CD4-positive, alpha-beta T cell treated with Interleukin-6 for 4 hours (primary cell): ENCODE measurements at places on chromosomes 2 and 18.
A peak's percentile ranks its signal among the peaks of the same experiment; 100 is the strongest.

- DNase-seq = no peak
Observed at GRCh38 chr18:76553715-76554546, 58.9 kb upstream of the ZNF516 start.

DNA sequence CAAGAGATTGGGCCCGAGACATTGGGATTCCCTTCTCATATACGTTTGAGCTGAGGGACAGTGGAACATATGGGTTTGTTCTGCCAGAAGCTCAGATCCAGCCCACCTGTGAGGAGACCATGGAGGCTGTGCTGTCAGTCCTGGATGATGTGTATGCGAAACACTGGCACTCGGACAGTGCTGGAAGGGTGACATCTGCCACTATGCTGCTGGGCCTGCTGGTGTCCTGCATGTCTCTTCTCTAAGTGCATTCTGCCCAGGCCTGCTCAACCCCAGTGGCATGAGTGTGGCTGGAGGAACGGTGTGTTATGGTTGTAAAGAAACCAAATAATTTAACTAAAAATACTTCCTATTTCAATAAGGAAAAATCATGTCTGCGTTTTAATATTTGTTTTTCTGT, 29.9 kb downstream of the CPO start:
- DNase-seq = no peak

DNA sequence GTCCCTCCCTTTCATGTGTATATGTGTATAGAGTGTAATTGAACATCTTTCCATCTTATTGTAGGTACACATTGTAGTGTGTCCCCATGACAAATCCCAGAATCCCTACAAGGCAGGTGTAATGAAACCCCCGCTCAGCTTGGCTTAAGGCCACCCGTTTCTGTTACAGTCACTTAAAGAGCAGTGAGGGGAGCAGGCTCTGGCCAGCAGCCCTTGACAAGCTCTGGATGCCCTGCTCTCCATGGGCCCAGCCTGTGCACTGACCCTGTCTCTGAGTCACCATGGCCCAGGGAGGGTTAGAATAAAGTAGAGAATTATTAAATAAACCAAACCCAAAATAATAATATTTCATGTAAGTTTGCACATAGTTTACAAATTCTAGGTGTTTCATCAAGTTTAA, 17.2 kb upstream of the MAL start:
- DNase-seq = no peak

GRCh38 chr18:2970772-2971659, 41.9 kb downstream of the LPIN2 start:
- peak; percentile 57 for DNase-seq

- DNase-seq = no peak
Observed at GRCh38 chr2:171260471-171261424, 100.1 kb upstream of the TLK1 start.

DNA sequence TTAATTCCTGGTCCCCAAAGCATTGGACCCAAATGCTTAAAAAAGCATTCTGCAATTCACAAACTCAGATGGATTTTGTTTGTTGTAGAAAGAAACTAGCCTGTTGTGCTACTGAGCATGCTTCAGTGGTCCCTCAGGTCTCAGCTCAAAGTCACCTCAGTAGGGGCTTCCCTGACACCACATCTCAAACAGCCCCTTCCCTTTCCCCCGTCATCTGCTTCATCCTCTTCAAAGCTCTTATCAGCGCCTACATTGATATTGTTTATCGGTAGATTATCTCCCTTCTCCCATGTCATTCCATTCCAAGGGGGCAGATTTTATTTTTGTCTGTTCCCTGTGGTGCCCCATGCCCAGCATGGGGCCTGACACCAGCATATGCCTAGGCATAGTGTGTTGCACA, 172.9 kb downstream of the CELF4 start:
- no peak for DNase-seq

GRCh38 chr2:33984131-33984530, 385.0 kb upstream of the FAM98A start:
- no peak for DNase-seq

GRCh38 chr2:238286551-238286950, 1.9 kb downstream of the PER2 start:
- no peak for DNase-seq

DNA sequence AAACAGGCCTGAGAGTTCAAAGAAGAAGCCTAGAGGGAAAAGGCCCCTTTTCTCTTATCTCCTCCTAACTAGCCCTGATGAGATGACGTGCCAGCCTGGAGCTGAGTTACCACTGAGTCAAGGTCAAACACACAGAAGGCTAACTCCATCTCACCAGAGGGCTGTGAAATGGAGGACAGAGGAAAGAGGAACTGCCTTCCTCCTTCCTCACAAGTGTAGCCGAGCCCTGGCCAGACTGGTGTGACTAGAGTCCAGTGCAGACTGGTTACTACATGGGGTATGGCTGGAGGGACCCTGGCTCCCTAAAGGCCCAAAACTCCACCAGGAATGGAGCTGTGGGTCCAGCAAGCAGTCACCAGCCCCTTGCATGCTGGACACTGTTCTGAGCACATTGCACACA, 35.7 kb upstream of the GYPC start:
- DNase-seq = no peak

DNA sequence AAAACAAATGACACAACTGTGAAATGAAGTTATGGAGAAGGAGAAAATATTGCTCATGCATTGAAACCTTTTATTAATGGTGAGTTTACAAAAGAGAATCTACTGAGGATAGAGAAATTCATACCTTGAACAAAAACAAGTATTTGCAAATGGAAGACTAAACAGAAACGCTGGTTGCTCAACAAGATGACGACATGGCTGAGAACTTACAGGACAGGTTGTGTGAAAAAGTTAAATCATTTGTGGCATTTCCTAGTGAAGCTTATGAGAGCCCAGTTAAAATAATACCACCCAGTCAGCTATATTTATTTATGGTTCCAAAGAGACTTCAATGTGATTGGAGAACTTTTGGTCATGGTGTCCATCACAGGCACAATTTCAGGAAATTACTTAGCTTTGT, 148.6 kb upstream of the PKDCC start:
- DNase-seq = no peak

DNA sequence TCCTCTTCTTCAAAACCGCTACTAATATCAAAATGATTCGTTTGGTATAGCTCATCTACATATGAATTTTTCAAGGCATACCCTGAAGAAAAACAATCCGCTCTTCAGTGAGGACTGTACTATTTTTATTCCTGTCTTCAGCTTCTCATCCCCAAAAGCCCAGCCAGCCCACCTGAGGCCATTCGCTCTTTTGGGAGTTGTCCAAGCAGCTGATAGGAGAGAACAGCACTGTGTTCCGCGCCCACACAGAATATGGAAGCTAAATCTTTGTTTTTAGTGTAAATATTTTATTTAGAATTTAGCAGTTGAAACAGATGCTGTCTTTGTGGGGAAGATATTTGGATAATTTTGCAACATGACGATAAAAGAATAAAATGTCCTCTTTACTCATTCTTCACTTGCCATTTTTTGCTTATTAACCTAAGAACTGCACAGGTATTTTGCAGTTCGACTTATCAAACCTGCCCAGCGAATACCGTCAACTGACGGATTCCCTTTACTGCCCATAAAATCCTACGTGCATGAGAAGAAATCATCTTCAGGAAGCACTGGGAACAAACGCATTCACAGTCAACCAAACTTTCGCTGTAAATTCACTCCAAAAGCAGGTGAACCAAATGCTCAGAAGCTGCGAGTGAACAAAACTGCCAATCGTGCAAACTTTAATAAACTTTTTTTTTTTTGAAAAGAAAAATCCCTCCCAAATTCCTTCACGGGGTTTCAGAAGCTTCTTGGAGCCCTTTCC, 3.4 kb downstream of the ZNF521 start:
- no peak for DNase-seq

DNA sequence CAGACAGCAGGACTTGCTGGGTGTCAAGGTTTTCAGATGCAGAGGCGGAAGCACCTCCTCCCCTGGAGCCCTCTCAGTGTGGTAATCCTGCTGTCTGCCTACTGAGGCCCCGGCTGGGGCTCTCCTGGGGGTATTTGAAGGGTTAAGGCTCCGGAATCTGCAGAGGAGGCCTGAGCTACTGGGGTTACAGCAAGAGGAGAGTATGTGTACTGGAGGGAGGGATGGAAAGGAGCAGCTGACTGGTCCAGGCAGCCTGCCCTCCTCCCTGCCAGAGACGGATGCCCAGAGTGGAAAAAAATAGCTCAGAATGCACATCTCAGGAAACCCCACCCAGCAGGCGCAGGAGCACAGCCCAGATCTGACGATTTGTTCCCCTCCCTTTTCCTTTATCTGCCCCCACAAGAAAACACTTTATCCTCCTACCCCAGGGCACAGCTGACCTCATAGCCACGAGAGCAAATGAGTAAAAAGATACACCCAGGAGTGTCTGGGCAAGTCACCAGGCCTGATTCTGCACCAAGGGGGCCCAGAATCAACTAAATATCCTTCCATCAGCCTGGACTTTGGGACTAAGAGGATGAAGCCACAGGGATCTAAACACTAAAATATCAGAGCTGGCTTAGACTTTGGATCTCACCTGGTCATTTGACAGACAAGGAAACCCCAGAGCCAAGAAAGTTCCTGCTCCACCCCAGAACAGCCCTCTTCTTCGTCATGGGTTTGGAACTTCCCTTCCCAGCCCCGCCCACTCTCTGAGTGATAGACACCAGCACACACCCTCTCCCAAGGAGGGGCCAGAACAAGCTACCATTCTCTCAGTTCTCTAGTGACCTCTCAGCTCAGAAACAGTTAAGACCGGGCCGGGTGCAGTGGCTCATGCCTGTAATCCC, 5.5 kb downstream of the TMBIM1 start:
- DNase-seq = peak; percentile 77
